Osteoblast (primary cell): ENCODE measurements at places on chromosomes 4 and X. TPM values are rescaled to one million over a fixed set of nuclear protein-coding genes. Genes with fewer than 3 reads are reported as not detected.

- DNase-seq = no peak
These were observed 24.9 kb upstream of the MTM1 start for GRCh38 chrX:150543230-150544155.

DNA sequence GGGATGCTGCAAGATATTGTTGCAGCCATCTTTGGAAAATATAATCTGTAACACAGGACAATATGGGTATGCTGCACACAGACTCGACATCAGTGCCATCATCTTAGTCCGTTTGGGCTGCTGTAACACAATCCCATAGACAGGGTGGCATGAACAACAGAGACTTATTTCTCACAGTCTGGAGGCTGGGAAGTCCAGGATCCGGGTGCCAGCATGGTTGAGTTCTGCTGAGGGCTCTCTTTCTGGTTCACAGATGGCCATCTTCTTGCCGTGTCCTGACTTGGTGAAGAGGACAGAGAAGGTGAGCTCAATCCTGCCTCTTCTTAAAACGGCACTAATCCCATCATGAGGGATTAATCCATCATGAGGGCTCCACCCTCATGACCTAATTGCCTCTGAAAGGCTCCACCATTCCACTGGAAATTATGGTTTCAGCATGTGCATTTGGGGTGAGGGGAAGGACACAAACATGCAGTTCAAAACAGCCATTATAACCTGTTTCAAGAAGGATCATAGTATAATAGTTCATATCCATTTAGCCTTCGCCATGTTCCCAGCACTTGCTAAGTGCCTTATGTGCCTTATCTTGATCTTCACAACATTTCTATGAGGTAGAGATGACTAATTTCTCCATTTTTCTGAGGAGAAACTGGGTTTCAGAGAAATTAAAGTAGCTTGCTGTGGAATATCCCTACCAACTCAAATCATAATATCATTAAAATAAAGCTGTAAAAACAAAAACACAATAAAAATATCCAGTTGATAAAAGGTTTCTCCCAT, 27.9 kb upstream of the SPP1 start:
- DNase-seq = no peak

GRCh38 chr4:24241511-24241910, 342.8 kb downstream of the DHX15 start:
- no peak for DNase-seq

The PAGE5 gene
- total RNA-seq = not detected in 2 replicates

- DNase-seq = no peak
These were observed 32.8 kb downstream of the RWDD4 start for GRCh38 chr4:183626168-183626567.

The HEPH gene
- 63.0 and 64.5 TPM in 2 replicates for total RNA-seq

- no peak for DNase-seq
These were observed 39.5 kb upstream of the EMCN start for GRCh38 chr4:100557306-100557705.

The SLC49A3 gene
- 11.6 and 13.6 TPM in 2 replicates for total RNA-seq

DNA sequence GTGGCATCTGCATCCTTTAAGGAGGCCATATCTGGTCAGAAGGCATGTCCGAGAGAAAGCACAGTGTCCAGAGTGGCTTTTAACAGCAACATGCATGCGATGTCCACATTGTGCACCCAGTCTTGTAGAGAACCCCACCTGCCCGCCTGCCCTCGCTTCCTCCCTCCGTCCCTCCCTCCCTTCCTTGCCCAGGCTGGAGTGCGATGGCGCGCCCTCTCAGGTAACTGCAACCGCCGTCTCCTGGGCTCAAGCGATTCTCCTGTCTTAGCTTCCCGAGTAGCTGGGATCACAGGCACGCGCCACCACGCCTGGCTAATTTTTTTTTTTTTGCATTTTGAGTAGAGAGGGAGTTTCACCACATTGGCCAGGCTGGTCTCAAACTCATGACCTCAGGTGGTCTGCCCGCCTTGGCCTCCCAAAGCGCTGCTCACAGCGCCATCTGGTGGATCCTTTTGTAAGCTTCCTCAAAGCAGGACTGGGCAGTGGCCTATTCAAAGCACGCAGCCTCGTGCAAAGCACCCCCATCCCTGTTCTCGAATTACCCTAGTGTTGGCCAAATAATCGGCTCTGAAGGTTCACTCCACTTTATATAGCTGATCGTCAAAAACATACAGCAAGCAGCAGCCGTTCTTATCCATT, 15.0 kb downstream of the BRCC3 start:
- DNase-seq = no peak

- no peak for DNase-seq
These were observed 34.6 kb upstream of the SMS start for GRCh38 chrX:21905953-21906352.

DNA sequence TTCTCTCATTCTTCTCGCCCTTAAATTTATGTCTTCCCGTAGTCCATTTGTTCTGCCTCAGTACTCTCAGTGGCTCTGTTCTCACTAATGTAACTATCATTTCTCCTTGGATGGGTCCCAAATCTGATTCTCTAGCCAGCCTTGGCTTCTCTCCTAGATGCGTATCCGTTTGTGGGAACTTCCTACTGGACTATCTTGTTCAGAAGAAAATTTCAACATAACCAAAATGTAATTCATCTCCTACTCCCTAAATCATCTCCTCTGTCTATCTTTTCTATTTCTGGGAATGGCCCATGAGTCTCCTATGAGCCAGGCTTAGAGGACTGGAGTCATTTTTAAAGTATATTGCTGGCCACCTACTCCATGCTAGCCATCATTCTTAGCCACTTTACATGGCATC, 4.4 kb upstream of the C4orf36 start:
- no peak for DNase-seq

- no peak for DNase-seq
These were observed 41.6 kb upstream of the SCOC start for GRCh38 chr4:140331876-140332275.

DNA sequence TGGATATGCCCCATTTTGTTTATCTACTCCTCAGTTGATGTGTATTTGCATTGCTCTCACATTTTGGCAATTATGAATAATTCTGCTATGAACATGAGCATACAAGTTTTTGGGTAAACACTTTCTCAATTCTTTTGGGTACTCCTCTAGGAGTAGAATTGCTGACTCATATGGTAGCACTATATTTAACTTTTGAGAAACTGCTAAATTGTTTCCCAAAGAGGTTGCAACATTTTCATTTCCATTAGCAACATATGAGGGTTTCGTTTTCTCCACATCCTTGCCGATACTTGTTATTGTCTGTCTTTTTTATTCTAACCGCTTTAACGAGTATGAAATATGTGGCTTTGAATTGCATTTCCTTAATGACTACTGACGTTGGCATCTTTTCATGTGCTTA, 185.4 kb downstream of the TSPAN5 start:
- DNase-seq = peak; percentile 27

The XAGE2 gene
- total RNA-seq = not detected in 2 replicates

The UGT2B15 gene
- total RNA-seq = not detected in 2 replicates
